Epithelial cell of prostate (primary cell): ENCODE measurements at places on chromosomes 12 and 14.
A peak's percentile ranks its signal among the peaks of the same experiment; 100 is the strongest.

- no peak for DNase-seq
Observed at GRCh38 chr14:44339862-44340261, 167.2 kb downstream of the FSCB start.

DNA sequence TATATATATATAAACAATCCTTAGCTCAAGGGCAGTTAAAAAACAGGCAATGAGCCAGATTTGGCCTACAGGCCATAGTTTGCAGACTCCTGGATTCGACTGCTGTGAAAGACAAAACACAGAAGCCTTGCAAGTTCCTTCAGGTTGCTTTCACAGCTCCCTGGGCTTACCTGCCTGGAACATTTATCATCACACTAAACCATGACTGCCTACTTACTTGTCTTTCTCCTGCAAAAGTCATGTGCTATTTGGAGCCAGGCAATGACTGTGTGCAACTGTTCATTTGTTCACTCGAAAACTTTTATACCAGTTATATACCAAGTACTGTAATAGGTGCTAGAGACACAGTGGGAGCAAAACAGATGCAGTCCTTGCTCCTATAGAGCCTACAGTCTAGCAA is 2.2 kb upstream of the RPS6KA5 start:
- DNase-seq: no peak

- DNase-seq: no peak
Observed at GRCh38 chr12:5565933-5566599, 134.2 kb downstream of the NTF3 start.

- DNase-seq: no peak
Observed at GRCh38 chr14:90487462-90487861, 90.6 kb downstream of the CALM1 start.

DNA sequence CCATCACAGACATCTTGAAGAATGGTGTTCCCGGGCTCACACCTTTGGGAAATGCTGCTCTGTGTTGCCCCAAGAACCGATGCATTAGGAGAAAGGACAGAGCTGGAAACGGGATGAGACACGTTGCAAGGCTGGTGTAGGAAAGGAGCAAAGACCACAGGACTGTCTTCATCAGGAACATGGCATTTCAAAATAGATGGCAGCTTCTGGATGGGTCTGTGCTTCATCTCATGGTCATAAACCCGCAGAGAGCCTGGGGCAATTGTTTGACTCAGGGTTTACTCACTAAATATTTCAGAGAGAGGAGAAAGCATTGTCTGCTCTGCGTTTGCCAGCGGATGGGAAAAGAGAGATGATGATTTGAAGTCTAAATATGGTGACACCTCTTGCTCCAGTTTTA is 76.3 kb downstream of the CACNA1C start:
- peak; percentile 66 for DNase-seq

DNA sequence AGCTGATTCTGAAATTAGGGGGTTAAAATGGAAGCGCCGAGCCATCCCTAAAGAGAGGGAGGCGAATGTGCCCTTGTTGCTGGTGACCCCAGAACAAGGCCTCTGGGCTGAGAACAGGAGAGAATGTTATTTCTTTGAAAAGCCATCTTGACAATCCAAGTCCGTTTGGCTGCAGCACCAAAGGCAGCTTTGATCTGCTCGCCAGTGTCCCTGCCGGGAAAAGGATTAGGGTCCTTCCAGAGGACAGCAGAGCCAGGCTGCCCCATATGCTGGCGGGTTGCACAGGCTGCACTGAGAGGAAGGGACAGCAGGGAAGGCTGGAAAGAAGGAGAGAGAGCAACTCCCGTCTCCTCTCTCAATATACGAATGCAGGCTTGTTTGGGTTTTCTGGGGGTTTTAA is 141.7 kb downstream of the TMEM132C start:
- DNase-seq: no peak

DNA sequence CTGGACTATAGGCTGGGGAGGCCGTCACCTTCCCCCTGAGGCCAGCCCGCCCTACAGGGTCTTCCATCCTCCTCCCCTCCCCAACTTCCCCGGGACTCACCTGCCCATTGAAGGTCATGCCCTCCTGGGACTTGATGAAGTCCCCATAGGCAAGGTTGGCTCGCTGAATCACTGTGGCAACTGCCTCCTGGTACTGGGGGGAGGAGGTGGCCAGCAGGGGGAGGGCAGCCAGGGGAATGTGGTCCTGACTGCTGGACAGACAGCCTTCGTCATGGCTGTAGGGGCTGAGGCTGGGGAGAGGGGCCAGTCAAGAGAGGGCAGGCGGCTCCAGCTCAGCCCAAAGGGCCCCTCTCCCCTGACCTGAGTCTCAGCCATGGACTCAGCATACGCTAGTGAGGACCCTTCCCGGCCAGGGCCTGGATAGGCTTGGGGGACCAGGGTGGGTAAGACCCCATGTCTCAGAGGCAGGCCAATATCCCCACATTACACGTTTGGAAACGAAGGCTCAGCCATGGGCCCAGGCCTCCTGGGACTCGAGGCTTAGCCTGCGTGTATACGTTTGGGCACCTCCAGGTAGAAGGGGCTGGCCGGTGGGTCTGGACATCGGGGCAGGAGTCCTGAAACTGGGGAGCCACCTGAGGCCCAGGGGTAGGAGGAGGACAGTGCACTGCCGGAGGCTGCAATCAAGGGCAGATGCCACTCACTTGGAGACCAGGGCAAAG is 16.3 kb downstream of the ARL6IP4 start:
- DNase-seq: no peak
